Activated naive CD4-positive, alpha-beta T cell treated with anti-CD3 and anti-CD28 coated beads for 36 hours (primary cell): ENCODE measurements at places on chromosomes 16 and 17.

GRCh38 chr17:75625813-75626486, 7.3 kb upstream of the SMIM5 start:
- peak; percentile 25 for DNase-seq

DNA sequence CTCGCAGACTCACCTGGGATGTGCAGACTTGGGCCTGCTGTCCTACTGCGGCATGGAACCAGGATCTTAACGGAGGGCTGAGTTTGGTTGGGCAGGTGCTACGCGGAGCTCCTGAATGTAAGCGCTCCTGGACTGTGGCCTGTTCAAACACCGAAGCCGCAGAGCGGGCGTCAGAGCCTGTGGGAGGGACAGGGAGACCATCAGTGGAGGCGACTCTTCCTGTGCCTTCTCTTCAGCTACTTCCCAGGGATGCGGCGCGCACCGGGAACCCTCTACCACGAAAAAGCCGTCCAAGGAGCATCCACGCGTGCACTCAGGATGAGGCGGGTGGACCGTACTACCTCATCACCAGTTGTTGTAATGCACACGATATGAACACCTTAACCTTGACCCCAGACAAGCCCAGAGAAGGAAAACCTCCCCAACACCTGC, 2.0 kb downstream of the USP36 start:
- no peak for DNase-seq

DNA sequence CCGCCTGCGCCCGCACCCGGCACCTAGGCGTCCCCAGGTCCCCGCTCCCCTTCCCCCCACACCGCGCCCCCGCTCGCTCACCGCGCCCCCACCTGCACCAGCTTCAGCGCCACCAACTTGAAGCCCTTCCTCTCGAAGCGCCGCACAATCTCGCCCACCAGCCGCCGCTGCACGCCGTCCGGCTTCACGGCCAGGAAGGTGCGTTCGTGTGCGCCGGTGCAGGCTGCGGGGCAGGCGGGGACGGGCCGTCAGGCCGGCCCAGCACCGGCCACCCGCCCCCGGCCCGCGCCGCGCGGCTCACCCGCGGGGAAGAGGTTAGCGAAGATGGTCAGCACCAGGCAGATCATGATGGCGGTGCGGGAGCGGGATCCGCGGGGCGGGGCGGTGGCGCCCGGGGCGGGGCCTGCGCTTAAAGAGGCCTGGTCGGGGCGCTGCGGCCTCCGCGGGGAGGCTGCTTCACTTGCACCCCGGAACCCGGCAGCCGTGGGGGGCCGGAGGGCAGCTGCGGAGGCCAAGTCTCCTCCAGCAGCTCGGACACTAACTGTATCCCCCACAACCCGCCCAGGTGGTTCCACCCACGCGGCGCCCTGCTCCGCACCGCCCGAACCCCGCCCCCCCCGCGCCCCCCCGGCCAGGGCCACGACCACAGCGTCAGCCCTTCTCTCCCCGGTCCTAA, at the start of gene NME3:
Gene NME3 (minus strand): TSS at position 356 of the 676 bp plus-strand sequence. CDS start 9 bp downstream, at position 347.
- DNase-seq, result peak; percentile 81

DNA sequence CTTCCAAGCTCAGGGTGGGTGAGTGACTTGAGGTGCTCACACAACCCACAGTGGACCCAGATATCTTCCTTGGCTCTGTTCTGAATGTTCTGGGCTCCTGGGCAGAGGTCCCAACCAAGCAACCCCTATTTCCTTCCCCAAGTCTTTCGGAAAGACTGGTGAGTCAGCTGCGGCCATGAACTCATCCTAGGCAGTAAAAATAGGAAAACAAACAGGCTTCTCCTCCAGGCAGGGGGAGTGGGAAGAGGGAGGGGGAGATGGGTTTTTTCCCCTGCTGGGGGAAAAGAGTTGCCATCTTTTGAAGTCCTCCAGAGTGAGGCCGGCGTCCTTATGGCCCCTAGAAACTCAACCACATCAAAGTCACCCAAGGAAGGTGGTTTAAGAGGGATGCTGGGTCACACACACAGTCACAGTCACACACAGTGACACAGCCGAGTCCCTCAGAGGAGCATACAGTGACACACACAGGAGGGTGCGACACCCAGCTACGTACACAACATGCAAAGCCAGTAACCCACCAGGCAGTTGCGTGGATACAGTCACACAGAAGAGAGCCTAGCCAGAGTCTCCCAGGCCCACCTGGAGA, 16.0 kb upstream of the DLX4 start:
- DNase-seq, result no peak

- DNase-seq, result no peak
These were observed 19.1 kb upstream of the DDX52 start for GRCh38 chr17:37662353-37662752.
